ENCODE measurements at places on chromosomes 6 and 20.

DNA sequence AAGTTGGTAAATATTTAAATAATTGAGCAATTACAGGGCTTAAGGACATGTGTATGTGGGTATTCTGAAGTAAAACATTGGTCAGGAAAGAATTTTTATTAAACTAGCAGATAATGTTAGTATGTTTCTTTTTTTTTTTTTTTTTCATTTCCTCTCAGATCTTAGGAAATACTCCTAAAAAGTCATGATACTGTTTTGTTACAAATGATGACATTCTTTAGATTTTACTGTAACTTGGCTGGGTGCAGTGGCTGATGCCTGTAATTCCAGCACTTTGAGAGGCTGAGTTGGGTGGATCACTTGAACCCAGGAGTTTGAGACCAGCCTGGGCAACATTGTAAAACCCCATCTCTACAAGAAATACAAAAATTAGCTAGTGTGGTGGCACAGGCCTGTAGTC, 41.5 kb downstream of the CDC40 start:
- DNase-seq = no peak

GRCh38 chr6:137269347-137269746, 50.2 kb upstream of the IFNGR1 start:
- DNase-seq = no peak

DNA sequence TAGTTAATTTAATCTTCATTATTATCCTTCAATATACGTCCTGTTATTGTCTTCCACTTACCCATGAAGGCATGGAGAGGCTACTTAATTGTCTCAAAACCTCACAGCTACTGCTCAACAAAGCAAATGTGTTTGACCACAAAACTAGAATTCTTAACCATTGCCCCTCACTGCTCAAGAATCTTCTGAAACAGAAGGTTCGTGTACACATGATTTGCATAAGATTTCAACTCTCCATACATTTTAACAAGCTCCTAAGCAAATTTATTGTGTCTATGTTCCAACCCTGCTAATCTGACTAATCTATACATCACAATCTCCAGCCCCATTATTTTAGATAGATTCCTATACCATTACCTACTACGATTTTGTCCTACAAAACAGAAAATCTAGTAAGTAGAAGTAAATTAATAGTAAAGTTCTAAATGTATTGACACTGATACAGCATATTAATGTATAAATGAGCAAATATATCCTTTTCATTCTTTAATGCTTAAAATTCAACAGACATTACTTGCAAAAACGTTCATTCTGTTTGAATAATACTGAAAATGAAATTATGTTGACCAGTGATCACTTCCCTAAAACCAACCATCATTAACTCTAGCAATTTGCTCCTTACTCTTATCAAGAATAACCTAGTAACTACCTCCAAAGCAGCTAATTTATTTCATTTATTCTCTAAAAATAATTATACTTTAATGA, 89.7 kb upstream of the RNF217 start:
- DNase-seq = no peak

DNA sequence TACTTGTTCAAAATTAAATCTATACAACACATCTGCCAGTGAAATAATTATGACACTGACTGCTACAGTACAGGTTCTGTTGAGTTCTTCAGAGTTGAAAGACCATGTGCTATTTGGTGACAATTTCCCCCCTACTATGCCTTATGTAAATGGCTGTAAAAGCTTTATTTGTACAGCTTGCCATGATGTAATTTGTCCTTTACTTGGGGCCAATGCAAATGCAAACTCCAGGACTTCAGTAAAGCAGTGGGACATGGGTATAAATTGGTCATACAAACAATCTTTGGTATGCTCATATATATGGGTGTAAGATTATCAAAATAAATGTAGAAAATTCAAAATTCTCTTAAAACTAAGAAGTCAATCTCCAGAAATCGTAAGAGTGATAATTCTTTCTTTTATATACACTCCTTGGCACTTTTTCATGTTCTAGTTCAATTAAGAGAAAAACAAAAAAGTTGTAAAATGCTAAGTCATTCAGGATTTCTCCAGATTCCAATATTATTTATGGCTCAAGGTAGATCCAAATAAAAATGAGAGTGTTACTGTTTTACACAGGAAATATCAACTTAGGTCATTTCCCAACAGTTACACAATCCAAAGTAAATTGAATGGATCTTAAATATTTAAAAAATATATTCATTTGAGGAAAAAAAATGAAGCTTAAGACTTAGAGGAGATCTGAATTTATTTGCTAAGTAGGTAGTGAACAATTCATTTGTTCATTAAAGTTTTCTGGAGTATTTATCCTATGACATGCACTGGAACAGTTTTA, 1310.5 kb upstream of the CITED2 start:
- no peak for DNase-seq

- DNase-seq = no peak
These were observed 46.2 kb upstream of the EEF1A1 start for GRCh38 chr6:73566954-73567591.

DNA sequence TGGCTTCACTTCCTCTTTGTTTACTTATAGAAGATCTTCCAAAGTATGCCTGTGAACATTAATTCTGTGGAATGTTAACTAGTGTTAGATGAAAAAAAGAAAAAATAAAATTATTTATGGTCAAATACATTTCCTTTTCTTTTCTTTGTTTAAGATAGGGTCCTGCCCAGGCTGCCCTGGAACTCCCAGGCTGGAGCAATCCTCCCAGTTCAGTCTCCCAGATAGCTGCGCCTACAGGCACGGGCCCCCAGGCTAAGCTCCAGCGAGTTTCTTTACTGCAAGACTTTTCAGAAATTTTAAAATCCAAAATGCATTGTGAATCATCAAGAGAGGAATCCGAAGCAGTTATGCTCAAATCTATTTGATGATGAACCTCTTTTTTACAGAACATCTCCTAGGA, 39.3 kb upstream of the IL20RA start:
- DNase-seq = no peak

- no peak for DNase-seq
These were observed 1830.0 kb upstream of the DEFB115 start for GRCh38 chr20:29427201-29428060.

DNA sequence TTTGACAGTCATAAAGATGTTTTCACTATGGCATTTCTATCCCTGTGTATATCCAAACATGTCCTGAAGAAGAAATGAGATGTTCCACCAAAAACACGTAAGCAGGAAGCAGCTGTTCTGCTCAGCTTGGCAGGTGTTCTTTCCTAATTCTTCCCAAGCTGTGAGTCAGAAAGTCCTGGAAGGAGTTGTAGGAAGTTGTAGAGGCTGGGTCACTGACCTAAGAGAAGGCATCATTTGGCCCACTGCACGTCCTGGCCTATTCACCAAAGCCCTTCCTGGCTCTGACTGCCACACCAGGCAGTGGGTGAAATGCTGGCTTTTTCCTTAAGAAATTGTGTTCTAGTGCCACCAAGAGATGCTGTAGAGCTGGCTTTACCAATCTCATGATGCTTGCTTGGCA, 40.3 kb downstream of the STX11 start:
- DNase-seq = no peak

GRCh38 chr6:110125361-110125760, 54.1 kb downstream of the WASF1 start:
- no peak for DNase-seq

DNA sequence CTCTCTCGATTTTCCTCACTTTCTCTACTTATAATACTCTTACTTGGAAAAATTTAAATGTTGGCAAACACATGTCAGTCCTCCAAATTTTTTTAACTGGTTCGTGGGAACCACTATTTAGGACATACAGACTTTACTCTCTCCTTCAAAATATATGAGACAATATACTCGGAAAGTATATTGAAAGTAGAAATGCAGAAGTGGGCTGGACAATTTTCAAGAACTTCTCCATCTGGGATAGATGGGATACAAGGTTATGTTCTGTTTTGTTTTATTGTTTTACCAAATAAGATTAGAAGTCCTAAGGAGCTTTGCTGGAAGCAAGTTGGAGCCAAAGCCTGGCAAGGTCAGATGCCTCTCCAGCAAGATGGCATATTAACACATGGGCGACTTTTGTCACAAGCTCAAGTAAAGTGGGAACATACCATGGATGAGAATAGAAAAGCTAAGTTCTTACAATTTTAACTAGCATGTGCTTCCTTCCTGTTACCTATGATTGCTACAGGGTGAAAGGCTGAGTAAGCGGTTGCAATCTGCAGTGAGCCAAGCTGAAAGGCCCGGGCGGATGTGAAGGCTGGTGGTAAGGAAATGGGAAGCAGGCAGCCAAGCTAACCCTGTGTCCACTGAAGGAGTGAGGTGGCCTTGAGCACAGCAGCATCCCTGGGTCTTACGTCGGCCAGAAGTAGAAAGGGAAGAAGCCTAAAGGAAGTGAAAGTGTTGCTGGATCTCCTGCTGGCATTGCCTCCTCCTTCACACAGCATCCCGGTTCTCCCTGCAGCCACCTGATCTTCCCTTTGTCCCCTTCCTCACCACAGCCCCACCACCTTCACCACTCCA, 7.1 kb downstream of the MAP3K5 start:
- DNase-seq = no peak

GRCh38 chr20:2626853-2627541, 25.4 kb upstream of the NOP56 start:
- no peak for DNase-seq

DNA sequence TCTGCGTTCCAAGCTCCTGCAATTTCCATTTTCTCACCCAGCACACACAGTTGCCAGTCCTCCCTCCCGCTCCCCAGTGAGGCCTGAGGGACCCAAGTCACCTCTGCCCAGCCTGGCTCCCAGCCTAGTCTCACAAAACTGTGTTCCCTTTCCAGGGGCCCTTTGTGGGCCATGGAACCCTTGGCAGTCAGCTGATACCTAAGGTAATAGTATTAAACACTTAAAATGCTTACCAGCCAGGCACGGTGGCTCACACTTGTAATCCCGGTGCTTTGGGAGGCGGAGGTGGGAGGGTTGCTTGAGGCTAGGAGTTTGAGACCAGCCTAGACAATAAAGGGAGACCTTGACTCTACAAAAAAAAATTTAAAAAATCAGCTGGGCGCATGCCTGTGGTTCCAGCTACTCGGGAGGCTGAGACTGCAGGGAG, 3.2 kb upstream of the RBM38 start:
- no peak for DNase-seq

DNA sequence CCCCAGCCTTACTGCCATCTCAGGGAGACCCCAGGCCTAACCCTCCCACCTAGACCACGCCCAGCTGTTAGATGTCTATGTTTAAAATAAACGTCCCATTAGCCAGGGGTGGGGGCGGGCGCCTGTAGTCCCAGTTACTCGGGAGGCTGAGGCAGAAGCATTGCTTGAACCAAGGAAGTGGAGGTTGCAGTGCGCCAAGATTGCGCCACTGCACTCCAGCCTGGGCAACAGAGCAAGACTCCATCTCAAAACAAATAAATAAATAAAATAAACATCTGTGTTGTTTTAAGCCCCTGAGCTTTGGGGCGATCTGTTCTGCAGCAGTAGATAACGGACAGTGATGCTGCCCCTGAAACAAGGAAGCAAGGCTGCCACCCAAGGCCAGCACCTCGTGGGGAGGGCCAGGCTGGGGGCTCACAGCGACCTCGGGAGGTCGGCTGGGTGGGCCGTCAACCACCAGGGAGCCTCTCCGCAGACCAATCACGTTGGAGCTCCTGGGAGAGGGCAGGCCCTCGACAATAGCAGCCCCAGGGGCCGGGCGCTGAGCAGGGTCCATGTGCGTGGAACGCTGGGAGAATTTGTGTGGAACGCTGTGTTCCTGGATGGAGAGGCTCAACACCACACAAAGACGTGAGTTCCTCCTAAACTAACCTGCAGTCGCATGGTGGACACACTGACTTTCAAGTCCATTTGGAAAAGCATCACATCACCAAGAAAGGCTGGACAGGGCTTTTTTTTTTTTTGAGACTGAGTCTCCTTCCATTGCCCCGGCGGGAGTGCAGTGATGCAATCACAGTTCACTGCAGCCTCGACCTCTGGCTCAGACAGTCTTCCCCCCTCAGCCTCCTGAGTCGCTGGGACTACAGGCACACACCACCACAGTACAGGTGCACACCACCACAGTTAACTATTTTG, 1.0 kb upstream of the HELZ2 start:
- no peak for DNase-seq

- DNase-seq = no peak
These were observed 62.5 kb upstream of the LOC128125822 start for GRCh38 chr6:63509652-63510352.

DNA sequence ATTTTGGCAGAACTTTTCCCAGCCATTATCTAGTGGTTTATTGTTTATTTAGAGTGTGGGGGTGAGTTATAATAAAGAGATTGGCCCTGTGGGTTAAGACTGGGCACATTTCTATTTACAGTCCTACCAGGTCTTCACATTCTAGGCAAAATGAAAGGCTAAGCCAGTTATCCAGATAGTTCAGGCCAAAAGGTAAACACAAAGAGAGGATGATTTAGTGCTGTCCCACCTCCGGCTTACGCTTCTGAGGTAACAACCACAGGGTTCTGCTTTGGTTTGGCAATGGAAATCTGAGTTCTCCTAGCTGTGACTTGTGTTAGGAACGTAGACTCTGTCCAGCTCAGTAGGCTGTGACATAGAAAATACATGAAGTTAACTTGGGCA, 50.3 kb upstream of the PTPRK start:
- DNase-seq = no peak

- DNase-seq = no peak
These were observed 47.4 kb downstream of the PDE10A start for GRCh38 chr6:165615636-165616035.
